ENCODE measurements at places on chromosomes 16 and 17. TPM values are rescaled to one million over a fixed set of nuclear protein-coding genes. Genes with fewer than 3 reads are reported as not detected.

CACNA1H gene
- total RNA-seq = under 0.01 TPM

OR4D1 gene
- not detected for total RNA-seq

ZNF200 gene
- 6.3 TPM for total RNA-seq

CDH1 gene
- total RNA-seq = 0.16 TPM

SULT1A2 gene
- total RNA-seq = not detected

ABCA9 gene
- 18.1 TPM for total RNA-seq

C16orf96 gene
- under 0.01 TPM for total RNA-seq
